ENCODE measurements at places on chromosomes 1 and 21.

DNA sequence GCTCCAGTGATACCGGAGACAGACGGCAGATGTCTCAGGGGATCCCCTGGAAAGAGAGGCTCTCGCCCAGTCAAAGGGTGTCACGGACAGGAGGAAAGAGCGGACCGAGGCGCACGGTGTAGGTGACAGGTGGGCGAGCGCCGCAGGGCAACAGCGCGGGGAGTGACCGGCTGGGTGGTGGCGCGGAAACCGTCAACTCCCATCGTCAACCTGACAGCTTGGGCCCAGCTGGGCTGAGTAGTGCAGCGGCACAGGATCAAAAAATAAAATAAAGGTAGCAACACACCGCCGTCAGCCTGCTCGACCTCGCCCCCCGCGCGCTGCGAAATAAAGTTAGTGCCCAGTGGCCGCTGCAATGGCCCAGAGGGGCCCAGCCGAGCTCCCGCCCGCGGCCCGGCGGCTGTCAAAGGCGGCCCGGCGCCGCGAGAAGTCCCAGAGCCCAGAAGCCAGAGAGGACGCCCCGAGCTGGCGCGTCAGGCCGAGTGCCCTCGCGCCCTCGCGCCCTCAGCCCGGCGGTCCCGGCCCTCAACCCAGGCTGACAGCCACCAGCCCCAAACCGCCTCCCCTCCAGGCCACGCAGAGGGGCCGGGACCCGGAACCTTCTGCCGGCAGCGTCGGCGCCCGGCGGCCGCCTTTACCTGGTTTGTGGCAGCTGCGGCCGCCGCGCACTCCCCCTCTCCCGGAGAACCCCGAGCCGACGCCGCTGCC is at the start of gene LYST:
LYST (minus strand) TSS at position 702 of the 708 bp plus-strand sequence. CDS start 36,489 bp downstream, outside the sequence.
- peak; percentile 79 for DNase-seq

- no peak for DNase-seq
Observed at GRCh38 chr21:35895598-35895997, 164.7 kb downstream of the SETD4 start.

GRCh38 chr21:45502006-45502345 is 40.3 kb downstream of the SLC19A1 start:
- DNase-seq, result peak; percentile 44

DNA sequence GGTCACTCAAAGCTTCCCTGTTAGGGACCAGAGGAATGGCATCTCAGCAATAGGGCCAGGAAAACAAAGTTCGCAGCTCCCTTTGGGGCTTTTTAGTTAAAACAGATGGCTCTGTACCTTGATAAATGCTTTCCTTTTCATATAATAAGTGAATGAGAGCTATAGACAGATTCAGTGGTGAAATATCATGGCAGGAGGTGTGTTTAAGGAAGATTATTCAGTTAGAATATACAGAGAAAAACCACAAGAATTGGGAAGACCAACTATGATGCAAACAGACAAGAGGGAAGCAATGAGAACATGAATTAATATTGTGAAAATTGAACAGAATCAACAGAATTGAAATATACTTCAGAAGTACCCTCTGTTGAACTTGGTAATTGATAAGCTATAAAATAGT is 379.4 kb downstream of the PLPP3 start:
- DNase-seq, result no peak

Data from endodermal cell (in vitro differentiated cells).